ENCODE measurements at places on chromosomes 1 and 21.

- DNase-seq: no peak
Measured at GRCh38 chr1:85047472-85048295, 616 bp downstream of the MCOLN3 start.

DNA sequence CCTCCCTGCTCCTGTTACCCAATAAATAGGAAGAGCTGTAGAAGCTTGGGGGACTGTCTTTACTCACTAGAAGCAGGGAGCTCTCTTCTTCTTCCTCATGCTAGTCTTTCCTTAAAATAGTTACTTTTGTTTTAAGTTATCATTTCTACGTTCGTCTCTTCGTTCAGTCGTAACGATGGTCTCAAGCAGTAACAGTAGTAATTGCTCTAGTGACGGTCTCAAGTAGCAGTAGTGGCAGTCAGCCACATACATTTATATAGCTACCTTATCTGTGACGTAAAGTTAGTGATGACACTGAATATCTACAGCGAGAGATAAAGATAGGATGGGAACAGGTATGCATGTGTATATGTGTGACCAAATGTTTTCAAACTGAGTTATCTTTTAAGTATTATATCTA, 15.4 kb upstream of the ERO1B start:
- no peak for DNase-seq

DNA sequence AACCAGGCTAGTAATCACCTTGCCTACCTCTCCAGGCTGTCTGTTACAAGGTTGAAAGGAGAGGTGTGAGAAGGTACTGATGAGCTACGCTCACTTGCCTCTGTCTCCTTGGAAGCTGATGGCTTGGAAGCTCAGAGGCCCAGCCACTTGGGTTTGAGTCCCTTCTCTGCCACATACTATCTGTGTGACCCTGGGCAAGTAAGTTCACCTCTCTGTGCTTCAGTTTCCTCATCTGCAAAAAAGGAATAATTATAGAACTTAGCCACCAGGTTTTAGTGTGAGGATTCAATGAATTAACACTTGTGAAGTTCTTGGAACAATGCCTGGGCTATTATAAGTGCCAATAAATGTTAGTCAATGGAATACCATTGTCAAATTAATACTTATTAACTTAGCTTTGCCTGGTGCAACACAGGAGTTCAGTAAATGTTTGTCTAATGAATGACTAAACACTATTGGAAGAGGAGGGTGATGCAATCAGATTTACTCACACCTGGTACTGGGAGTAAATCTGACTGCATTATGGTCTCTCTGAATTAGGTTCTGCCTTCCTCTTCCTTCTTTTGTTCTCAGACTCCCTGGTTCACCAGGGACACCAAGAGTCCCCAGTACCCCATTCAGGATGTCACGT, 55.5 kb downstream of the TRABD2B start:
- DNase-seq: no peak

- no peak for DNase-seq
Measured at GRCh38 chr1:225449261-225449660, 21.4 kb upstream of the LBR start.

- no peak for DNase-seq
Measured at GRCh38 chr1:41293779-41294178, 51.7 kb upstream of the SCMH1 start.

DNA sequence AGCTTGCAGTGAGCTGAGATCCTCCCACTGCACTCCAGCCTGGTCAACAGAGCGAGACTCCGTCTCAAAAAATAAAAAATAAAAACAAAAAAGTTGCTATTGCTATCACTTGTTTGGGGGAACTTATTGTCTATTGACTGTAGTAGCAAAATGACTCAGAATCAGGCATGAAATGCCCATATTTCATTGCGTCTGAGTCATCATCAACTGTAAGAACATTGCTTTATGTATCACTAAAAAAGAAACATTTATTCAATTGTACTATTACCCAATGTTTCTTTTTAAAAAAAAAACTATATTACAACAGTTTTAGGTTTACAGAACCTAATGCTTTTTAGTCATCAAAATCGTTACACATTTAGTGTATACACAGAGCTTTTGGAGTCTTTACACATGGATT, 91.0 kb upstream of the FMN2 start:
- no peak for DNase-seq
